Gastrocnemius medialis (tissue), 4 donors: ENCODE measurements at places on chromosomes 16 and 17.

- no peaks in the 10 kb centered on the region for H3K4me1 ChIP-seq
- no peak overlapping the region for H3K27ac ChIP-seq
- no peak for DNase-seq
- no peak overlapping the region for H3K4me3 ChIP-seq
- no peaks in the 10 kb centered on the region for H3K36me3 ChIP-seq
Measured at GRCh38 chr17:8872705-8873435, 5.4 kb upstream of the PIK3R6 start.

GRCh38 chr16:96935-97381 is 18.9 kb downstream of the MPG start:
- H3K4me1 ChIP-seq, result peaks cover 35% of the 10 kb centered on the region
- no peaks in the 10 kb centered on the region for H3K27me3 ChIP-seq
- peak; percentile 95 for DNase-seq
- no peaks in the 10 kb centered on the region for H3K36me3 ChIP-seq
- H3K27ac ChIP-seq, result peak overlapping the region; percentile 74

DNA sequence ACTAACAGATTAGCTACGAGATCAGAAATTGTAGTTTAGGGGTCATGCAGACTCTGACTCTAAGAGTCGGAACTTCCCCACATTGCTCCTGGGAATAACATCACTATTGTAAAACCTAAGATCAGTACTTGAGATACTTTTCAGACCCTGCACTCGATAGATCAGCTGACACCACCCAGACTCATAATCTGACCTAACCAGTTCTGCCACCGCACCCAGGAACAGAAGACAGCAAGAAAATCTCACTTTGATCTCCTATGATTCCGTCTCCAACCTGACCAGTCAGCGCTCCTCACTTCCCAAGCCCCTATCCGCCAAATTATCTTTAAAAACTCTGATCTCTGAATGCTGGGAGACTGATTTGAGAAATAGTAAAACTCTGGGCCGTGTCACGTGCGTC is 27.2 kb upstream of the ASGR2 start:
- DNase-seq, result no peak
- peaks cover 19% of the 10 kb centered on the region for H3K27me3 ChIP-seq
- no peaks in the 10 kb centered on the region for H3K36me3 ChIP-seq
- no peaks in the 10 kb centered on the region for H3K4me1 ChIP-seq
- no peak overlapping the region for H3K27ac ChIP-seq

- no peaks in the 10 kb centered on the region for H3K27me3 ChIP-seq
- no peak for DNase-seq
- peaks cover 36% of the 10 kb centered on the region for H3K36me3 ChIP-seq
- H3K4me3 ChIP-seq, result no peak overlapping the region
- H3K27ac ChIP-seq, result peak overlapping the region; percentile 52
- H3K4me1 ChIP-seq, result no peaks in the 10 kb centered on the region
Measured at GRCh38 chr17:518047-518735, 165.6 kb upstream of the RPH3AL start.

- H3K36me3 ChIP-seq, result no peaks in the 10 kb centered on the region
- H3K27ac ChIP-seq, result no peak overlapping the region
- no peak overlapping the region for H3K4me3 ChIP-seq
- no peaks in the 10 kb centered on the region for H3K27me3 ChIP-seq
- no peak for DNase-seq
Measured at GRCh38 chr17:27669850-27670249, 38.9 kb downstream of the LGALS9 start.

DNA sequence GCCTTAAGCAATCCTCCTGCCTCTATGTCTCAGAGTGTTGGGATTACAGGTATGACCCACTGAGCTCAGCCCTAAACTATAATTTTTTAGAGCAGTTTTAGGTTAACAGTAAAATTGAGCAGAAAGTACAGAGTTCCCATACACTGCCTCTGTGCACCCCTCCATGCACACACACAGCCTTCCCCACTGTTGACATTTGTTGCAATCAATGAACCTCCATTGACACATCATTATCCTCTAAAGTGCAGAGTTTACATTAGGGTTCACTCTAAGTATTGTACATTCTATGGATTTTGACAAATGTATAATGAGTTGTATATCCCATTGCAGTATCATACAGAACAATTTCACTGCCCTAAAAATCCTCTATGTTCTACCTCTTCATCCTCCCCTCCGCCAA is 35.0 kb downstream of the NGFR start:
- no peak overlapping the region for H3K4me3 ChIP-seq
- H3K4me1 ChIP-seq, result no peaks in the 10 kb centered on the region
- H3K27ac ChIP-seq, result no peak overlapping the region

DNA sequence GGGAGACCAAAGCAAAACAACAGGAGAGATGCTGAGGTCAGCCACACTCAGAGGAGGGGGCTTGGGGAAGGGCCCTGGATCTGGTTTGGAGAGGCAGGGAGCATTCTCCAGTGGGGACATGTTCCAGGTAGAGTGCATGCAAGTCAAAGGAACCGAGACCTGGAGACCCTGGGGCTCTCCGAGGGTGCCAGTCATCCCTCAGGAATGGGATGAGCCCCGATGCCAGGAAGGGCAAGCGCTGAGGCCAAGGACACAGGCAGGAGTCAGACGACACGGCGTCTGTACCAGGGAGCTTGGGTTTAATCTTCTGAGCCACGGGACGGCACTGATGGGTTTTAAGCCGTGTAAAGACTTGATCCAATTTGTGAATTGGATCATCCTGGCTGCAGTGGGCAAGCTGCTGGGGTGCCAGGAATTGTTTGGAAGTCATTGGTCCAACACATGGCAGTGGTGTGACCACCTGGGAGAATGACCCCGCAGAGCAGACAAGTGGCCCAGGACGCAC is 32.9 kb upstream of the ANKRD40CL start:
- H3K36me3 ChIP-seq, result no peaks in the 10 kb centered on the region
- H3K27me3 ChIP-seq, result no peaks in the 10 kb centered on the region
- H3K4me3 ChIP-seq, result no peak overlapping the region
- H3K4me1 ChIP-seq, result no peaks in the 10 kb centered on the region
- DNase-seq, result no peak

GRCh38 chr16:89452925-89453324 is 37.4 kb downstream of the ANKRD11 start:
- H3K27ac ChIP-seq, result peak overlapping the region; percentile 13
- no peaks in the 10 kb centered on the region for H3K27me3 ChIP-seq

DNA sequence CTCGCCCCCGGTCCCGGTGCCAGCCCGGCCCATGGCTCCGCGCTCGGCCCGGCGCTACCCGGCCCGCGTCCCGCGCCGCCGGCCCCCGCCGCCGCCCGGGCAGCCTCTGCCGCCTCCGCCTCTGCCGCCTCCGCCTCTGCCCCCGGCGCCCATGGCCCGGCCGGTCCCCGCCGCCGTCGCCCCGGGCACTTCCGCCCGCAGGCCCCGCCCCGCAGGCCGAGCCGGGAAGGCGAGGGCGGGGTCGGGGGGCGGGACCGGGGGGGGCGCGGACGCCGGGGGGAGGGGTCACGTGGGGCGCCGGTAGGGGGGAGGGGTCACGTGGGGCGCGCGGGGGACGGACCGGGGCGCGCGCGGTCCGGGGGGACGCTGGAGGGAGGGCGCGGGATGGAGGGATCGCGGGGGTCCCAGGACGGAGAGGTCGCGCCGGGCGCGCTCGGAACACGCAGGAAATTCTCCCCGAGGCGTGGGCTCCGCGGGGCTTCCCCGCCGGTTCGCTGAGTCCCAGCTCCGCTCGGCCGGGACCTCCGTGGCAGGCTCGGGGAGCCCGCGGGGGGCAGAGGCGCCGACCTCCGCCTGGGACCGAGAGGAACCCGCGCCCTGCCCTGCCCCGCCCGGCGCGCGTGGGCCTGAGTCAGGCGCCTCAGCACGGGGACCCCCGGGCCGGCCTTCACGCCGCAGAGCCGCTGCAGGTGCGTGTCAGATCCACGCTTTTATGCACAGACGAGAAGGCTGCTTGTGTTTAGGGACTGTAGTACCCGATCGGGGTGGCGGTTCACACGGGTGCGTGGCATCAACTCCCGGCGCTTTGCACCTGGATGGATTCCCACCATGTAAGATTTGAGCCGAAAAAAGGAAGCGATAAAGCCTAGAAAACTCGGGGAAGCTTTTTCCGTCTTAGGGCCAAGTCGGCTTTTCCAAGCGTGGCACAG is at the start of gene PGAP6:
TSS of gene PGAP6 (minus strand) at position 190 of the 929 bp plus-strand sequence. CDS start at position 33, 157 bp downstream.
- H3K27me3 ChIP-seq, result no peaks in the 10 kb centered on the region
- H3K27ac ChIP-seq, result peak within 1 kb of the TSS; percentile 88
- peaks cover 5% of the 10 kb centered on the region for H3K36me3 ChIP-seq
- H3K4me1 ChIP-seq, result peaks cover 39% of the 10 kb centered on the region
- H3K4me3 ChIP-seq, result peak within 1 kb of the TSS; percentile 96

GRCh38 chr16:23950291-23950894 is 114.6 kb downstream of the PRKCB start:
- H3K36me3 ChIP-seq, result no peaks in the 10 kb centered on the region
- H3K27ac ChIP-seq, result no peak overlapping the region
- H3K27me3 ChIP-seq, result no peaks in the 10 kb centered on the region
- H3K4me1 ChIP-seq, result no peaks in the 10 kb centered on the region
- no peak for DNase-seq

- DNase-seq, result no peak
- H3K27ac ChIP-seq, result no peak overlapping the region
- no peaks in the 10 kb centered on the region for H3K36me3 ChIP-seq
- H3K4me3 ChIP-seq, result no peak overlapping the region
- H3K4me1 ChIP-seq, result no peaks in the 10 kb centered on the region
Measured at GRCh38 chr17:45388604-45389325, 43.9 kb downstream of the ARHGAP27 start.

GRCh38 chr17:13492737-13493122 is 109.0 kb downstream of the HS3ST3A1 start:
- H3K36me3 ChIP-seq, result no peaks in the 10 kb centered on the region
- H3K4me3 ChIP-seq, result no peak overlapping the region
- no peak for DNase-seq
- no peak overlapping the region for H3K27ac ChIP-seq
- no peaks in the 10 kb centered on the region for H3K4me1 ChIP-seq
- H3K27me3 ChIP-seq, result no peaks in the 10 kb centered on the region

DNA sequence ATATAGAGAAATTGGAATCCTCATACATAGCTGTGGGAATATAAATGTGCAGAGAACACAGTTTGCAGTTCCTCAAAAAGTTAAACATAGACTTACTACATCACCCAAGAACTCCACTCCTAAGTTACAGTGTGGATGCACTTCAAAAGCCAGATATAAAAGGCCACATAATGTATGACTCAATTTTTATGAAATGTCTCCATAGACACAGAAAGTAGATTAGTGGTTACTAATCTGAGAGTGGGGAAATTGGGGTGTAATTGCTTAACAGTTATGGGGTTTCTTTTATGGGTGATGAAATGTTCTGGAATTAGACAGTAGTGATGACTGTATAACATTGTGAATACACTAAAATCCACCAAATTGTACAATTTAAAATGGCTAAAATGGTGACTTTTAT is 60.9 kb downstream of the CACNG1 start:
- peak overlapping the region; percentile 22 for H3K27ac ChIP-seq
- peaks cover 23% of the 10 kb centered on the region for H3K4me1 ChIP-seq
- H3K36me3 ChIP-seq, result peaks cover 32% of the 10 kb centered on the region
- no peak for DNase-seq
- H3K27me3 ChIP-seq, result no peaks in the 10 kb centered on the region

DNA sequence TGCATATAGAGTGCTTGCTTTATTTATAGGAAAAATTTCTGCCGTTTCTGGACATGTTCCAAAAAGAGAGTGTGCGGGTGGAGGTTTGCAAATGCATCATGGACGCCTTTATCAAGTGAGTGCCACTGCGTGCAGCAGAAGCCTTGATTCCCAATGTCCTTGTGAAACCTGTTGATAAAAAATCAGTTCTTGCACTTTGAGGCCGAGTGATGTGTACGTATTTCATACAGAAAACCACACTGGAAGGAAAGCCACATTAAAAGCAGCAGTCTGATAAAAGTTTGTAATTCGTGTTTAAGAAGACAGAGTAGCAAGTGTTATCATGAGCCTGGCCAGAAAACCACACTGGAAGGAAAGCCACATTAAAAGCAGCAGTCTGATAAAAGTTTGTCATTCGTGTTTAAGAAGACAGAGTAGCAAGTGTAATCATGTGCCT is 78.0 kb downstream of the KNOP1 start:
- no peak overlapping the region for H3K4me3 ChIP-seq
- no peaks in the 10 kb centered on the region for H3K4me1 ChIP-seq
- H3K27me3 ChIP-seq, result no peaks in the 10 kb centered on the region
- H3K27ac ChIP-seq, result no peak overlapping the region
- DNase-seq, result no peak

DNA sequence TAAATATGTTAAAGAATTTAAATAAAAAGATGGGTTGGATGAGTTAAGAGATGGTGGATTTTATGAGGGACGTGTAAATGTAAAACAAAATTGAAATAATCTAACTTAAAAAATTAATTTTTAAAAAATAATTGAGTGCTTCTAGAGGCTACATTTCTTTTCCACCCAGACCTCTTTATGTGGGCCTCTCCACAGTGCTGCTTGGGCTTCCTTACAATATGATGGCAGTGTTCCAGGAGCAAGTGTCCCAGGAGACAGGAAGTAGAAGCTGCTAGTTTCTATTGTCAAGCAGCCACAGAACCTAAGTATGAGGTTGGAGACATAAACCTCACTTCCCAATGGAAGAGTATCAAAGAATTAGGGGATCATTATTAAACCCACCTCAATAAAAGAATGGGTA is 205.7 kb upstream of the CPHXL start:
- no peaks in the 10 kb centered on the region for H3K4me1 ChIP-seq
- H3K36me3 ChIP-seq, result no peaks in the 10 kb centered on the region
- H3K27me3 ChIP-seq, result no peaks in the 10 kb centered on the region
- no peak for DNase-seq
- no peak overlapping the region for H3K4me3 ChIP-seq
- no peak overlapping the region for H3K27ac ChIP-seq

- no peaks in the 10 kb centered on the region for H3K36me3 ChIP-seq
- no peak overlapping the region for H3K27ac ChIP-seq
- H3K27me3 ChIP-seq, result no peaks in the 10 kb centered on the region
- H3K4me1 ChIP-seq, result no peaks in the 10 kb centered on the region
- DNase-seq, result no peak
Measured at GRCh38 chr16:9402293-9402860, 310.9 kb downstream of the HAPSTR1 start.

DNA sequence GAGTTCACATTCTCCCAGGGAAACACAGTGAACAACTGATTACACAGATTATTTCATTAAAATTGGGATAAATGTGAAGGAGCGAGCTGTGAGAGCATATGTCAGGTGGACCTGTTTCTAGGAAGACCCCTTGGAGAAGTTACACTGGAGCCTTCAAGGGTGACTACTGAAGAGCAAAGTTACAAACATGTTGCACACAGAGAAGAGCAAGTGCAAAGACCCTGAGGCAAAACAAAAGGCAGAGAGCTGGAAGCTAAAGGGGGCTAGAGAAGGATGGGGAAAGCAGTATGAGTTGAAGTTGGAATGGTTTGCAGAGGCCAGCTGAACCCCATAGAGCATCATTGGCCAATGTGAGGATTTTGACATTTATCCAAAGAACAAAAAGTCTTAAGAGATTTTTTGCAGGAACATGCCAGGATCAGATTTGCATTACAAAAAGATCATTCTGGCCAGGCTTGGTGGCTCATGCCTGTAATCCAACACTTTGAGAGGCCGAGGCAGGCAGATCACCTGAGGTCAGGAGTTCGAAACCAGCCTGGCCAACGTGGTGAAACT is 14.1 kb downstream of the PDZD9 start:
- peaks cover 17% of the 10 kb centered on the region for H3K4me1 ChIP-seq
- H3K4me3 ChIP-seq, result no peak overlapping the region
- no peaks in the 10 kb centered on the region for H3K27me3 ChIP-seq
- peaks cover 3% of the 10 kb centered on the region for H3K36me3 ChIP-seq
- H3K27ac ChIP-seq, result no peak overlapping the region

- no peaks in the 10 kb centered on the region for H3K4me1 ChIP-seq
- H3K4me3 ChIP-seq, result no peak overlapping the region
- no peaks in the 10 kb centered on the region for H3K27me3 ChIP-seq
- H3K36me3 ChIP-seq, result no peaks in the 10 kb centered on the region
- no peak overlapping the region for H3K27ac ChIP-seq
- DNase-seq, result no peak
Measured at GRCh38 chr16:81066681-81067080, 10.4 kb downstream of the C16orf46 start.
